NCI-H2081 (cell line): ENCODE measurements at places on chromosomes 2 and 18.

DNA sequence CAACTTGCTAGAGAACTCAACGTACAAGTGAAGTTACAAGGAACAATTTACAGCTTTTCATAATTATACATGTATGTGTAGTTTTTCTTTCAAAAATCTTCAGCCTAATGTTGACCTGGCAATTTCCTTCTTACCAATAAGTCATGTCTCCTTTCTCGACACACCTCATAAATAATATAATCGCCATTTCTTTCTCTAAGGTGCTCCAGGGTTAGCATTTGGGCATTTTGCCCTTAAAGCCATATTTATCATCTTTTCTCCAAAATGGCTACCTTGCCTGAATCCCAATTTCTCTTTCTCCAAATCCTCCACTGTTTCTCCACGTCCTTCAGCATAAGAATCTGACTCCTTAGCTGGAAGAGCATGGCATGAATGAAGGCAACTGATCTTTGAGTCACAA is 50.3 kb upstream of the RAB27B start:
- DNase-seq: no peak

- no peak for DNase-seq
Measured at GRCh38 chr2:71154798-71155197, 24.4 kb downstream of the MPHOSPH10 start.

DNA sequence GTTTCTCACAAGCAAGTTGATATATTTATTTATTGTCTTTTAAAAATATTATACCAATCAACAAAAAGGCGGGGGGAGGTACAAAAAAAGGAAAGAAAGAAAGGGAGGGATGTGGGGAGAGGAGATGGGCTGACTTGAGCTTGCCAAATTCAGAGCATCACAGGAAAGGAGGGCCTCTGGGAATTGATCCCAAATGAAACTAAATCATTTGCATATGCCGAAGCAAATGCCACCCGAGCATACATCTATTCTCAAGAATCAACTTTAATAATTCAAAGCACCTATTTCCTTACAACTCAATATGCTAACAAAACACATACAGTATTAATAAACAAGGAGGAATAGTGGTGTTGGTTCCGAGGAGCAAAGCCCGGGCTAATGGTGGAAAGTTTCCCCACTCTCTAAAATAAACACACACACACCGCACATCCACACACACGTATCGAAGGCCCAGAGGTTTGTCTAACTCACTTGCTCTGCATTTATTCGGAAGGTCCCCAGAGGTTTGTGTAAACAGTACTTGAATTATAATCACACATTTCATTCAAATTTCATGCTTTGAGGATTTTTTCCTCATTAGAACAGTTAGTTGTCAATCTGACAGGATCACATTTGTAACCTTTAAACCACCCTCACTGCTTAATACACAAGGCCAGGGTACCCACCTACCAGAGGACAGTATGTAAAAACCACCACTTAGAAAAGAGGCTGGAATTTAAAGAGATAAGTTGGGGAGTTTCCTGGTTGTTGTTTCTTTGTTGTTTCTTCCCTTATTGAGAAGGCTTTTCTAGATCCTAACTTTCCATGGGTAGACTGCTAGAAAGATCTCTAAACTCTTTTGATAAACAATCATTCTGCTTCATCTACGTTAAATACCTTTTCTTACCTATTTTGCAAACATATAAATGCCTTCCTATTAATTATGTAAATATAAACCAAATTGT is 264.7 kb downstream of the TCF4 start:
- DNase-seq: peak; percentile 45

- DNase-seq: no peak
Measured at GRCh38 chr2:51243892-51244535, 212.1 kb upstream of the NRXN1 start.

GRCh38 chr2:67877301-67877700 is 185.5 kb downstream of the C1D start:
- no peak for DNase-seq

GRCh38 chr2:97928591-97928990 is 67.2 kb downstream of the TMEM131 start:
- DNase-seq: no peak

DNA sequence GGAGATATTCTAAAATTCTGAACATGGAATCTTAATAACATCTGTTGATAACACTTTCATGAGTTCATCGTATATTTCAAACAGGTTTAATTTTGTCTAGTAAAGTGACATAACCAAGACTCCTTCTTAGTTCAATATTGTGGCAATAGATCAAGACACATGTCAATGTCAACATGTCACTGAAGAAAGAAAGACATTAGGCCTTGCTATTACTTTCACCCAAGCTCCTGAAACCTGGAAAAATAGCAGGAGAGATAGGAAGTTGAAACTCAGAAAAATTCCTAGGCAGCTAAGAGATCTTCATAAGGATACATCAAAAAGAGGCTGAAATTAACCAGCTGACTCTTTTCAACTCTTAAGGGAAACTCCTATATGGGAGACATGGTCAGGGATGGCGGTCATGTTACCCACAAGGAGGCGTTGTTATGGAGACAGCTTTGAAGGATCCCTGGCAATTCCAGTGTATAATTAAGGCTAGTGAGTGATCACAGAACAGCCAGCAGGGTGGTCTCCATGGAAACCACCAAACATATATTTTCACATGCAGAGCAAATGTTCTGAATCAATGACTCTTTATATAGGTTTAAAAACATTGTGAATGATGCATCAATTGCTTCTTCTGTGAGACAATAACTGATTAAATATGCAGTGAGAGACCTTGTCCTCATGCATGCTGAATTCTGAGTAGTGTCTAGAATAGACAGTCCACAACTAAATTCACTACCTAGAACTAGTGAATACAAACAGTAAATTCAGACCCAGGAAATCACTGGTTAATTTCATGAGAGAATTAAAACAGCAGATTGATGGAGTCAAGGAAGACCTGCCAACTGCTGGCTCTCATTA is 115.3 kb upstream of the RIOK3 start:
- peak; percentile 95 for DNase-seq

DNA sequence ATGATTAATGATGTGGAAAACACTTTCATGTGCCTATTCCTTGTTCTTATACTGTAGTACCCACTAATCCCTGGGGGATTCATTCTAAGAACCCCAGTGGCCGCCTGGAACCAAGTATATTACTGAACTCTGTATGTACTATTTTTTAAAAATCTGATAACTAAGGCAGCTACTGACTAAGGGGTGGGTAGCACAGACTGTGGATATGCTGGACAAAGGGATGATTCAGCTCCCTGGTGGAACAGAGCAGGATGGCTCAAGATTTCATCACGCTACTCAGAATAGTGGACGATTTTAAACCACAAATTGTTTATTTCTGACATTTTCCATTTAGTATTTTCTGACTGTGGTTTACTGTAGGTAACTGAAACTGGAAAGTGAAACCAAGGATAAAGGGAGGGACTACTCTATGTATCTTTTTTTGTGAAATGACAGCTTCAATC is 41.8 kb upstream of the CDC42EP3 start:
- no peak for DNase-seq

GRCh38 chr2:129882476-129882875 is 97.0 kb upstream of the RAB6C start:
- DNase-seq: no peak

DNA sequence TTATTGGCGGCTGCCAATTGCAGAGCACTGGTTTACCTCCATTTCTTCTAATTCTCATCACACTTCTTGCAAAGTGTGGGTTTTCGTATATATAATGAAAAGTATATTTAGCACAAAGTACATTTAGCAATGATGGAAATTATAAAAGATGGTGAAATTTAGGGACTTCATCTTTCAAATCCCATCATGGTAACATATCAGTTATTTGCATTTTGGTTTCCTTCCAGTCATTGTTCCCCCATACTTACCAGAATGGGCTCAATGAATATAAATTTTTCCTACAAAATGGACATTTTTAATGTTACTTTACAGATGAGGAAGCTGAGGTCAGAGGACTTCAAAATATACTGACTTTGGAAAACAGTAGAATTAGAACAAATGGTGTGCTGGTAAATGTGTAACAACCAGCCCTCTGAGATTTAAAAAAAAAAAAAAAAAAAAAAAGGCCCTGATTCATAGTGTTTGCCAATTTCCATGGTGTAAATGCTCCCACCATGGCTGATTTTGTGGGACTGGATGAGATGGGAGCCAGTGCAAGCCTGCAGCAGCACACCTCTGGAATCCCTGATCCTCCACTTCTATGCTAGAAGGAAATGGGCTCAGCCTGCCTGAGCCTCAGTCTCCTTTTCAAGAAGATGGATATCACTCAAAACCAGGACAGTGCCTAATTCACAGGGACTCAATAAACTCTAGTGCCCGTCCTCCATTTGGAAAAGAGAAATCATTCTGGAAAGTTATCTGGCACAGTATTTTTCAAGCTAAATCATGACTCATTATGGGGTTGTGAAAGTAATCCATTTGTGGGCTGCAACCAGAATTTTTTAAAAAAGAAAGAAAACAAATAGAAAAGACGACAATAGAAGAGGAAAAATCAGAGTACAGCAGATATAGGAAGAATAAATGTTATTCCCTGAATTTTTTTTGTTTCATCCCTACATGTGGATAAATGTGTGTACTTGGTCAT is 34.0 kb downstream of the LBH start:
- no peak for DNase-seq

DNA sequence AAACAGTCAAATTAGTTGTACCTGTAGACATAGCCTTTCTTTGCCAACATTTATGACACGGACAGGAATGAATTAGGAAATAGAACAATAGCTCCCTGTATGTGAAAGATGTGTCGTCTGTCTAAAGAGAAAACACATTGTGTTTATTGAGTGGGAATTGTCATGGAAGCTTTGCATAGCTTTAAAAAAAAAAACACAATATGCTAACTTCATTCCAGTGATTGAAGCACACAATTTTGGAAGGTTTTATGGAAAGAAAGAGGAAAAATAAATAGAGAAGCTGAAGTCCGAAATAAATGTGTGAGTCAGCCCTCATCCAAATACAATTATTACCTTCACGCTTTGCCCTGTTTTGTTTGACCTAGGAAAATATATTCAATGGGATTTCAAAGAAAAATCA is 1095.7 kb downstream of the TSN start:
- no peak for DNase-seq

DNA sequence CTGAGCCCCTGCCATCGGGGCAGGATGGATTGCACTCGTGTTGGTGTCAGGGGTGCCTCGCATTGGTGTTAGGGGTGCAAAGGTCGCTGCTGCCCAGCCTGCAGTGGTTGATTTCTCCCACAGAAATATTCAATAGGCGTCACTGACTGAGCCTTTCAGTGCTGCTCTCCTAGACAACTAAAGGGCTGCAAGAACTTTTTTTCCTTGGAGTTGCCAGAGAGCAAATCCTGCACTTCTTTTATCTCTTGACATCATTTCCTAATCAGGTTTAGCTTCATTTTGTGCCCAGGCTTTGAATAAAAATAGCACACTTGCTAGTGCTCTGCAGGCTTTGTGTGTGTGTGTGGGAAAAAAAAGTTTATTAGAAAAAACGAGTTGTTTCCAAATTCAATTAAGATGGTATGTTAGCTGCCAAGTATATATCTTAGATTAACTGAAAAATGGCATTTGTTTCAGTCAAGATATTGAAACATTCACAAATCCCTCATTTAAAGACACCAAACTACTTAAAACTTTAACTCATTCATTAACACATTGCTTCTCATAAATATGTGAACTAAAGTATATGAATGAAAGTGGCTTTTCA is 125.6 kb downstream of the SOCS6 start:
- DNase-seq: no peak

GRCh38 chr2:143058851-143059250 is 70.4 kb upstream of the ARHGAP15 start:
- no peak for DNase-seq

- DNase-seq: peak; percentile 60
Measured at GRCh38 chr2:170815311-170815710, 1.4 kb upstream of the GAD1 start.

DNA sequence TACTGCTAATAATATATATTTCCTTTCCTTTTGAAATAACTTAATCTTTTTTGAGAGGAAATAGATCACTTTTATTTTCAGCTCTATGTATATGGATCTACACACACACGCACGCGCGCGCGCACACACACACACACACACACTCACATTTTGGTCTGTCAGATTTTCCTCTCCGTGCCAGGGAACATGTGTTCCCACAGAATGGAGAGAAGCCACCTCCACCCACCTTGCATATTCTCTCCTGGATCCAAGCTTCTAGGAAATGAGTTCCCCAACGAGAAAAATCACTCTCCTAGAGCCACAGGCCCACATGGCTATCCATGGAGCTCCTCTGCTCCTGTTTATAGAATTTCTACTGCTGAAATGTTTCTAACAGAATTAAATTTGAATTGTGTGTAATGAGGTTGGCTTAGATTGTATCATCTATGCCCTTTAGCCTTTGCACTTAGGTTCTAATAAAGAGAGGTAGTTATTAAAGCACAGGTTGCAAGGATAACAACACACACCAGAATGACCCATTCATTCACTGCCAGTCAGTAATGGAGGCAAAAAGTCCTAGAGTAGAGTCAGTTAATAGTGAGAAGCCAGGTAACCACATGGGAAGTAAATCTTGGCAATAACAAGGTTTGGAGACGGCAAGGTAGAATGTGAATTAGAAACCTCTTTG is 19.7 kb downstream of the IFIH1 start:
- DNase-seq: no peak

DNA sequence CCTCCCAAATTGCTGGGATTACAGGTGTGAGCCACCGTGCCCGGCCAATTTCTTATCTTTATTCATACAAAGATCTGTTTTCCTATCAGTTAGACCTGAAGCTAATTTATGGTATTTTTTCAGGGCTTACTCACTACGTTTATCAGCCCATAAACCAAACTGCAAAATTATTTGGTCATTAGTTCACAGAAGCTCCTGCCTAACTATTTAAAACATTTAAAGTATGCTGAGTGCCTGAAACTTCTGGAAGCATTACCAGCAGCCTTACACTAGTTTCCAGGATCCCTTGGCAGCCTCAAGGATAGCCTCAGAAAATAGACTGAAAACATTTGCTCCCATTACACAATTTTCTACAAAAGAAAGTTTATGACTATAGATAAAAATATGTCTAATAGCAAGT is 68.8 kb downstream of the GALNT13 start:
- DNase-seq: no peak

GRCh38 chr2:101625387-101625786 is 72.1 kb upstream of the MAP4K4 start:
- DNase-seq: no peak

- no peak for DNase-seq
Measured at GRCh38 chr2:201064797-201065329, 6.6 kb downstream of the HYCC2 start.

DNA sequence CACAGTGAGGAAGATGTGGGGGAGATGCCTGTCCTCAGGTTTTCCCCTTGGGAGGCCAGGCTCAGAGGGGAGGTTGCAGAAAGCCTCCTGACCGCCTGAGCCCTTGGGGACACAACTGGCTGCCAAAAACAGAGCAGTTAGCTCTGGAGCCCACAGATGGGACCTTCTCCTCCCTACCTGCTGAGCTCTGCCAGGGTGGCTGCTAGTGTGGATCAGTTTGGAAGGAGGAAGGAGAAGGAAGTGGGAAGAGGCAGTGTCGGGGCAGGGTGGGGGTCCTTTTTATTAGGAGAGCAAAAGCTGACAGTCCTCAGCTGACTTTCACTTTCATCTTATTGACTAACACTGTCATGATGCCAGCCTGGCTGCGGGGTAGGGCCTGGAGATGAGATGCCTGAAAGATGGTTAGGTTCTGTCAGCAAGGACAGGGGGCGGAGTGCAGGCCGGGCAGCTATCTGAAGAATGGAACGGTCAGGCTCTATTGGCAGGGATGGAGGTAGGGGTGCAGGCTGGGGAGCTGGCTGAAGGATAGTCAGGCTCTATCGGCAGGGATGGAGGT is 188.5 kb upstream of the HDAC4 start:
- no peak for DNase-seq
